ENCODE measurements at places on chromosomes 5 and 9.

DNA sequence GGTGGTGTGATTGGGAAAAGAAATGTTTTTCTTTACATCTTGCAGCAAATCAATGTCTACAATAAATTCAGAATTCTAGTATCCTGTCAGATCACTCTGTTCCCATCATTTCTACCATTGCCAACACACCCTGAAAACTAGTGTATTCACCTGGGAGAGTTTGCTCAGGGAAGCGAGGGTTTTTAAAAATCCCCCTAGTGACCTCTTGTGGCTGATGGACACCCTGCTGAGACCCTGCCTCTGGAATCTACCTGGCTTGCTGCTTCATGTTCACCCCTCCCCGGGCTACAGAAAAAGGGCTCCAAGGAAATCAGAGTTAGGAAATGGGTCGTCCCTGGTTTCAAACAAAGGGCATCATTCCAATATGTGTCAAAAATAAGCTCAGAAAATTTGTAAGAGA lies 21.4 kb upstream of the ALDOB start:
- no peak for DNase-seq

DNA sequence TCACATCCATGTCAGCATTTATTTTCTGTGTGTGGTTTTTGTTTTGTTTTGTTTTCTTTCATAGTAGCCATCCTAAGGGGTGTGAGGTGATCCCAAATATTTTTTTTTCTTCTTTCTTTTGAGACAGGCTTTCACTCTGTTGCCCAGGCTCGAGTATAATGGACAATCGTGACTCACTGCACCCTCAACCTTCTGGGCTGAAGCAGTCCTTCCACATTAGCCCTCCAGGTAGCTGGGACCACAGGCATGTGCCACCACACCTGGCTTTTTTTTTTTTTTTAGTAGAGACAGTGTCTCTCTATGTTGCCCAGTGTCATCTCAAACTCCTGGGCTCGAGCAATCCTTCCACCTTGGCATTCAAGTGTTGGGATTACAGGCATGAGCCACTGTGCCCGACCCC lies 59.1 kb downstream of the CDC42SE2 start:
- DNase-seq, result no peak

GRCh38 chr9:101455656-101456240 lies 20.2 kb upstream of the ALDOB start:
- DNase-seq, result no peak

GRCh38 chr5:65141493-65141892 lies 340.2 kb downstream of the ADAMTS6 start:
- DNase-seq, result no peak

- DNase-seq, result no peak
These were observed 381.8 kb downstream of the MLLT3 start for GRCh38 chr9:20240498-20240897.

GRCh38 chr9:27569406-27569805 lies 3.9 kb downstream of the C9orf72 start:
- no peak for DNase-seq

GRCh38 chr9:130446101-130446861 lies 1.5 kb downstream of the ASS1 start:
- no peak for DNase-seq

GRCh38 chr5:15384176-15384575 lies 115.8 kb upstream of the FBXL7 start:
- no peak for DNase-seq

DNA sequence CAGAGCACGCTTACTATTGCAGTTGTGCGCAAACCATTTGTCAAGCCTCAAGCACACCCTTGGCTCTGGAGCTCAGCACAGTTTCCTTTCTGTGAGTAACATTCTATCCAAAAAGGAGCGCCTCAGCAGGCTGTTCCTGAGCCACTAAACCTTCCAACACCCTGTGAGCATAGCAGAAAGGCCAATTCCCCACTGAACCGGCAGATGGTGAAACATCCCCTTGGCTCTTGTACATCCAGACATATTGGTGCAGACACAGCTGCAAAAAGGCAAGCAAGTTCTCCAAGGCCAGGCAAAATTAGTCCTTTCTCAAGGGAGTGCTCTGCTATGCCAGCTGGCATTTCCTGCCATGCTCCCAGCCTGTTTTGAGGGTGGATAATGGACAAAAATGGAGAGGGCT lies 44.1 kb upstream of the CEMIP2 start:
- DNase-seq, result no peak

GRCh38 chr5:74848553-74849025 lies 17.6 kb downstream of the FAM169A start:
- DNase-seq, result no peak

- DNase-seq, result no peak
These were observed 71.9 kb downstream of the MFAP3 start for GRCh38 chr5:154110716-154111115.

DNA sequence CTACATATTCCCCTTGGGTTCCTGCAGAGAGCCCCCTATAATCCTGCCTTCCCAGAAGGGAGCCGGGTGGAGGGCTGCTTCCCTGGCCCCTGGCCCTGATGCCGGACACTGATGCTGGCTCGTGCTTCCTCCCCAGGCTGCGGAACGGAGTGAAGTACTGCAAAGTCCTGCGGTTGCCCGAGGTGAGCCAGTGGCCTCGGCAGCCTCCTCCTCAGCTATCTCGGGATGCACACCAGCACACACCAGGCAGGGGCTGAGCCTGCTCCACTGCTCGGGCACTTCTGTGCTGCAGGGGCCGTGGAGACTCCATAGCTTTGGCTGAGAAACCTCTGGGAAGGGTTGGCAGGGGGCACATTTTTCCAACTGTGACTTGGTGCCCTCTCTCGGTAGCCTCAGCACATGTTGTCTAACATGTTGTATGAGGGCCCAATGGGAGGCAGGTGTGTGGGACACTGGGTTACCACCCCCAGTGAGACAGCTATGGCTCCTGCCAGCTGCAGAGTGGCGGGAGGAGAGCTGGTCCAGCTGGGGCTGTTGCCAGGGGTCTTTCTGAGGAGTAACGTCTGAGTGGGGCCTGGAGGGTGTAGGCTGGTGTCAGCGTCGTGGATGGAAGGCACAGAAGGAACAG lies 38.4 kb downstream of the USP20 start:
- DNase-seq, result no peak

- no peak for DNase-seq
These were observed 233.1 kb downstream of the ADAMTSL1 start for GRCh38 chr9:18707061-18707461.

- no peak for DNase-seq
These were observed 648.5 kb upstream of the WWC1 start for GRCh38 chr5:167642779-167643517.

DNA sequence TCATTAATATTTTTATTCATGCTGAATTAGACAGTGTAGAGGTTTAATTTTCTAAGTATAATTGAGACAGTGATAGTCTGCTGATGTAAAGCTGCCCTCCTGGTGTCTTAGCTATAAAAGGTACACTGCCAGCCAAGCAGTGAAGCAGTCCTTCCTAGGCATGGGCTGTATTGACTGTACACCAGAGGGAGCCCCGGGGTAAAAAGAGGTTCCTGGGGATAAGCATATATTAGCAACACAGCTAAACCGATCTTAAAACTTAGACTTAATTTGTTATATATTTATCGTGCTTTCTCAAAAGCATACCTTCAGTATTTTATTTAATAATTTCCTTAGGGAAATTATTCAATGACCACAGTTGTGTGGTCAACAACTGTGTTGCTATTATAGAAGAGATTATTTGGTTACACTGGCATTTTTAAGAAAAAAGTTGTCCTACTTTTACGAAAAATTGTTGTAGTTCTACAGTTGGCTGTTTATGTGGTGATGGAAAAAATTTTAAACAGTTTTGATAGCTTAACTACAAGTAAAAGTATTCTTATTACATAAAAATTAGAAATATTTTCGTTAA lies 68.8 kb downstream of the ELL2 start:
- DNase-seq, result no peak

DNA sequence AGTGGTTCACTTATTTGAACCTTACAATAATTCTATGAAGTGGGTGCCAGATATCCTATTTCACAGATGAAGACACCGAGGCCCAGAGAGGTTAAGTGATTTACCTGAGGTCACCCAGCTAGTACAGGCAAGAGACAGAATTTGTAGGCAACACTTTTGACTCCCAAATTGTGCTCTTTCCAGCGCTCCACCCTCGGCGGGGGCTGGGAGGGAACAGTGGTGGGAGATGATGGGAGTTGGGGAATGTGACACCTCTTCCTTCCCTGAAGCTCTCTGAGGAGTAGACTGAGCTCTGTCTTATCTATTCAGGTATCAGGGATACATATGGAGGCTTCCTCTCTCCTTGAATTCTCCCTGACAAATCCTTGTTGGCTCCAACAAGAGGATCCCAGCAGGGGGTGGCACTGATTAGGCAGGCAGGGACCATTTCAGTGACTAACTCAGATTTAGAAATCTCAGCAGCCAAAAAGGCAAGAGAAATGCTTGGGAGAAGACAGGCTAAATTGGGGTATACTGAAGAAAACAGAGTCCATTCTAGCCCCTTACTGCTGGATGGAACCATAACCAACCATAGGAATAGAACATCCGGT lies 95.8 kb upstream of the PANK3 start:
- no peak for DNase-seq

GRCh38 chr5:151743530-151743929 lies 14.9 kb downstream of the ATOX1 start:
- DNase-seq, result no peak

Measured in CD8-positive, alpha-beta memory T cell (primary cell).